ENCODE measurements at places on chromosomes 7 and 10.

- no peak for DNase-seq
Measured at GRCh38 chr7:36637417-36637816, 86.9 kb downstream of the AOAH start.

GRCh38 chr7:151896086-151896485, 19.2 kb upstream of the PRKAG2 start:
- DNase-seq: no peak

DNA sequence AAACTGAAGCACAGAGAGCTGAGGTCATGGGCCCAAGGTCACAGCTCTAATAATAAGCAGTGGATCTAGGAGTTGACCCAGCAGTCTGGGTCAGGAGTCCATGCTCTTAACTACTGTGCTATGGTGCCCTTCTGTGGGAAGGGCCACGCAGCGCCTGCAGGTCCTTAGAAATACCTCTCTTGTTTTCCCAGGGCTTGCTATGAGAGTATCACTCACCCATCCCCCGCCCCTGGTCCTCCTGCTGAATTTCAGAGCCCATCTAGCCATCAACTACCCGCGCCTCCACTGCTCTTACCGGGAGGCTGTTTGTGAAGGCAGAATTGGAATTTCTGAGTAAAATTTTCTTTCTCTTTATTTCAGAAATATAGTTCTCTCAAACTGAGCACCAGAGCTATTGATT, 27.3 kb upstream of the CRHR2 start:
- DNase-seq: no peak

- no peak for DNase-seq
Measured at GRCh38 chr10:19892270-19892669, 76.0 kb downstream of the PLXDC2 start.

DNA sequence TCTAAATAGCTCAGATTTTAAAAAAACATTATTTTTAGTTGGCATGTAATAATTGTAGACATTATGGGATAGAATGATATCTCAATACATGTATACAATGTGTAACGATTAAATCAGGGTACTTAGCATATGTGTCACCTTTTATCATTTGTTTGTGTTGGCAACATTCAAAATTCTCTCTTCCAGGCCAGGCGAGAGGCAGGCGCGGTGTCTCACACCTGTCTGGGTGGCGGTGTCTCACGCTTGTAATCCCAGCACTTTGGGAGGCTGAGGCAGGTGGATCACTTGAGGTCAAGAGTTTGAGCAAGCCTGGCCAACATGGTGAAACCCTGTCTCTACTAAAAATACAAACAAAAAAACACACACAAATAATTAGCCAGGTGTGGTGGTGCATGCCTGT, 151.7 kb downstream of the RTKN2 start:
- DNase-seq: no peak

DNA sequence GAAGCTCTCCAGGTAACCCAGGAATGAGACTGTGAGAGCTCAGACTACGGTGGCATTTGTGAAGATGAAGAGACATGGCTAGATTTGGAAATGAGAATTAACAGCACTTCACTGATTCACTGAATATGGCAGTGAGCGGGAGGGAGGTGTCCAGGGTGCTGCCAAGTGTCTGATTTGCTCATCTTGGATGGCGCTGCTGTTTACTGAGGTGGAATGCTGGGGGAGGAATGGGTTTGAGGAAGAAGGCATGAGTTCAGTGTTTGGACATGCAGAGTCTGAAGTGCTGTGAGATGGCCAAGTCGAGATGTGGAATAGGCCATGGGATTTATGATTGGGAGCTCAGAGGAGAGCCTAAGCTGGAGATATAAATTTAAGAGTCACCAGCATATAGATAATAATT, 437.1 kb upstream of the NPVF start:
- DNase-seq: no peak

GRCh38 chr10:119859420-119860258, 13.0 kb downstream of the MCMBP start:
- no peak for DNase-seq

DNA sequence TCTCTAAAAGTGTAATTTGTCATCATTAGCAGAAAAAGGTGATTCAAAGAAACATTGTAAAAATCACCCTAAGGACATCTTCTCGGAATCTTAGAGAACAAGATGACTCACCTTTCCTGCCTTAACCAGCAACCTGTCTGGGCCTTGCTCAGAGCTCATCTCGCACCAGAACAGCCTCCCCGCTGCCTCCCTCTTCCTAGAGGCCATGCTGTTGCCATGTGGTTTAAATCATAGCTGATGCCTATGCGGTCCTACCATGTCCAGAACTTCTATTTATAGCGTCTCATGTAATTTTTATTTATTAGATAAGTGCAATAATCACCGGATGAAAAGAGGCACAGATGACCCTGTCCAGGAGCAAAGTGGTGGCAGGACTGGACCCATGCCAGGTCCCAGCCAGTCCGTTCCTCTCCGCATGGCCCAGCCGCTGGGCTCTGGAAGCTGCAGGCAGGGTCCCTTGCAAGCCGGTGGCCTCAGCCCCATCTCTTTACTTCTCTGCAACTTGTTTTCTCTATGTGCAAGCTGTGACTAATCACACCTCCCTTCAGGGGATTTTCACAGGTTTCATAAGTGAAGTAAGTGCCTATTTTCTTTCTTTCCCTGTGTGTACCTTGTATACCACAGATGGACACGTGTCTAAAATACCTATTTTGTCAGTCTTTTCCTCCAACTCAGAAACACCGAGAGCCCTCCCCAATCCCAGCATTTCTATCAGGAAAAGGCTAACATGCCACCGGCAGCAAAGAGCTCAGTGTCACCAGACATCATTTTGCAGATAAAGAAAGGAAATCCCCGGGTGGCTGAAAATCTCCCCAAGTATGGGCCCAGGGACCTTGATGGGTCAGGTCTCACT, 27.1 kb downstream of the KLF6 start:
- no peak for DNase-seq

- DNase-seq: no peak
Measured at GRCh38 chr7:12719141-12719919, 31.9 kb downstream of the ARL4A start.

- DNase-seq: no peak
Measured at GRCh38 chr7:92135052-92135889, 994 bp upstream of the CYP51A1 start.

GRCh38 chr10:123359539-123359938, 205.3 kb downstream of the BUB3 start:
- DNase-seq: no peak

DNA sequence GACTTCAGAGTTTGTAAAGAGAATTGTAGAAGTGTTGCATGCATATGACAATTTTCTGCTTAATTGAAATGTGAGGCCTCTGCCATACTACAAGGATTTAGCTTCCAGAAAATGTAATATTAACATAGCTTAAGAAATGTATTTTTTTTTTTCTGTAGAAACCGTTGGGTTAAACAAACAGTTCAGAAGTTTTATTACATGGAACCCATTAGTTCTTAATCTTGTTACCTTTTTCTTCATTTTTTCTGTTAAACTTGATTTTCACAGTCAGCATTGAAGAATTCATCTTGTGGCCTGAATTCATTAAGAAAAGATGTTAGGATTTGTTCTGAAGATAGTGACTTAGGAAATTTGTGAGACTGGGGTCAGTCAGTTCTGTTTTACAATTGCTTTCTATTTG, 4.9 kb downstream of the PTEN start:
- no peak for DNase-seq

DNA sequence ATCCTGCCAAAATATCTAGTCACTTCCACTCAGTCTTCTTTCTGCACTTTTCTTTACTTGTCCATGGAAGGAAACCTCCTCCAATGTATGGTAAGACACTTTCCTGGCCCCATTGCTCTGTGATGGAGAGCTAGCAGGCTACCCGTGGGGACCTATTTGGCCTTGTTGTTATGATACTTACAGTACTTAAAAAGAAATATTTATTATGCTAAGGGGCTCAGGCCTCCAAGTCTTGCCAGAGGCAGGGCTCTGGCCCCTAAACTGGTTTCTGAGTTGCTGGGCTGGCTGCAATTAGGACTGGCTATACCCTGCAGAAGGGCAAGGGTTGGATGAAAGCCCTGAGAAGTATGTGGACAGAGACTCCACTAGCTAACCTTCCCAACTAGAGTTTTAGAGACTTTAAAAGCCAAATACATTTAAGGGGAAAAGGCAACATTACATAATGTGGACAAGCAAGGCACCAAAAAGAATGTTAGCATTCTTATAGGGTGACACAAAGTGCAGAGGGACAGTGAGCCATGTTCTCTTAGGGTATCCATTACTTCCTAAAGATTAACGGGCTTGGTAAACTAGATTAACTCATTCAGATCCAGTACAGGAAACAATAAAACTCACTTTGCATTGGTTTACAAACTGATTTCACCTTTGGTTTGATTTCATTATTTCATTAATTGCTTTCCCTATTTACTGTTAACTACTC, 84.9 kb upstream of the INHBA start:
- no peak for DNase-seq

- DNase-seq: no peak
Measured at GRCh38 chr7:148579366-148579765, 11.2 kb upstream of the C7orf33 start.

DNA sequence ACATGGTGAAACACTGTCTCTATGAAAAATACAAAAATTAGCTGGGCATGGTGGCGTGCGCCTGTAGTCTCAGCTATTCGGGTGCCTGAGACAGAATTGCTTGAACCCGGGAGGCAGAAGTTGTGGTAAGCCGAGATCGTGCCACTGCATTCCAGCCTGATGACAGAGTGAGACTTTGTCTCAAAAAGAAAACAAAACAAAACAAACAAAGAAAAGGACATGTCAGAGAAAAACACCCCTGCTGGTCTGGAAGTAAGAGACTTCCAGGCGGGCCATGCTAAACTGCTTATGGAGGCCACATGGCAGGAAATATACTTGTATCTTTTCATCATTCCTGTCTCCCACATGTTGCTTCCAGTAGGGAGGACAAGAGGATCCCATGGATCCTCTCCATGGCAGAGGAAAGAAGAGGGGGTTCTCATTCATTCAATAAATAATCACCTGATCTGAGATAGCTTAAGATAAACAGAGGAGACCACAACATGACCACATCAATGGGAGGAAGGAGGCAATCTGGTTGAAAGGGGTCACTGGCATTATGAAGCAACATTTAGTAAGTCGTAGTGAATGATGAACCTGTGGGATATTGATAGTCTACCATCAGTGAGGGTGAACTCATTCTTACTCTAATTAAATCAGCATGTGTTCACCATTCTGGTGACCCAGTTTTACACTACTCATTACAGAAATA, 60.5 kb upstream of the ZNF138 start:
- DNase-seq: no peak

DNA sequence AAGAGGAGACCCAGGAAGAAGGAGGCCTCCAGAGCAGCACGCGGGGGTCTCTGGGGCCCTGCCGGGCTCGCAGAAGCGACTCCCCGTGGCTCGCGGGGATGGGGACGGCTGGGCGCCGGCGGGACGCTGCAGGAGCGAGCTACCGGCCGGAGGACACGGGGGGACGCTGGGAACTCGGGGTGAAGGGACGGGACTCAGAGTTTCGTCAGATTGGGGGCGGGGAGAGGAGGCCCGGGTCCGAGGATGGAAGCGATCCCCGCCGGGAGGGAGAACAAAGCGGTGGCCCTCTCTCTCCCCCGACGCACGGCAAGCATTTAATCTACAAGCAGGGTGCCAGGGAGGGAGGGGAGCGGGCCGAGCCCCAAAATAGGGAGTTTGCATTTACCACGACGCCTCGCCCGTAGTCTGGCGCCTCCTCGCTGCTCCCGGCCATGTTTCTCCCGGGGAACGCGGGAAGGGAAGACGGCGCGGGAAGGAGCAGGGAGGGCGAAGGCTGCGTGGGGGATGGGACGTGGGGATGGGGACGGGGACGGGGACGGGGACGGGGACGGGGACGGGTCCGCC, at the start of gene PRTFDC1:
Gene PRTFDC1, minus strand, starts transcription at position 464 of the 564 bp plus-strand sequence. Its CDS starts 31 bp downstream, at position 433.
- peak; percentile 43 for DNase-seq

DNA sequence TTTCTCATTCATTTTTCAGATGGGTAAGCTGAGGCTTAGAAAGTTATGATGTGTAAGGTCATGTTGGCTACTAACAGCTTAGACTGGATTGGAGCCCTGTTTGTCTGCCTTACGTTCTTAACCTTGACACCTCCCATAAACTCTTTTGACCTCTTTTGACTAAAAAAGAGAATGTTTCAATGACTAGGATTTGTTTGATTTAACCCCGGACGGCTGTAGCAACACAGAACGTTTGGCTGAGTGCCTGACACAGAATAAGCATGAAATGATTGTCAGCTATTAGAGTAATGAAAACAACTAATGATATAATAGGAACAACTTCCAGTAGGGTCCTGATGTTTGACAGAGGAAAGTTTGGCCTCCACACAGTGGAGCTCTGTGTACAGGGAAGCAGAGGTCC, 83.3 kb upstream of the PDZD8 start:
- no peak for DNase-seq

DNA sequence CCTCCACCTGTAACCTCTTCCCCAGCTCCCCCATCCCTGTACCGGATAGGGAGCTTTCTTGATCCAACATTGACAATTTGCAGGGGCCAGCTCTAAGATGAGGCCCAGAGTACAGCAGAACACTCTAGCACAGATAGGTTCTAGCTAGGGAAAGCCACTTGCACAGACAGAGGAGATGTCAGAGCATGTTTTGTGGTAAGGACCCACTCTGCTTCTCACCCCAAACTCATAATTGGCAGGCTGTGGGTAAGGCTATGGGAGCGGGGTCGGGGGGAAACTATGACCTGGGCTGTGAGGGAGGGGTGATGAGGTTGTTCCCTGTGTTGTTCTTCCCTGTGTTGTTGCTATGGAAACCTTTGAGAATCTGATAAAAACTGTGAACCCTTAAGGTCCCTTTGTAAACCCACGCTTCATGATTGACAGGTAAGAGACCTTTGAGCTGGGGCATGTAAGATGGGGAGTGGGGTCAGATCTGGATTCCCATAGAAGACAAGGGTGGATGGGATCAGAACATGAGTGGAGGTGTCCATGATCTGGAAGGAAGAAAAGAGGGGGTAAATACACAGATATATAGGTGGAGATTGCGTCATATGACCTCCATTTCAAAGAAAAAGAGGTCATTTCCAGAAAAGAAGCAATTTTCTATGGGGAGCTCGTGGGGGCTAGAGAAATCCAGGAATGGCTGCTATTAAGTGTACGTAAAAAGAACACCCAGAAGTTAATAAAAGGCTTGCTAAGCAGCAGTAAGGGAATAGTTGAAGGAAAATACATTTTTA, 4.0 kb downstream of the CALD1 start:
- no peak for DNase-seq

DNA sequence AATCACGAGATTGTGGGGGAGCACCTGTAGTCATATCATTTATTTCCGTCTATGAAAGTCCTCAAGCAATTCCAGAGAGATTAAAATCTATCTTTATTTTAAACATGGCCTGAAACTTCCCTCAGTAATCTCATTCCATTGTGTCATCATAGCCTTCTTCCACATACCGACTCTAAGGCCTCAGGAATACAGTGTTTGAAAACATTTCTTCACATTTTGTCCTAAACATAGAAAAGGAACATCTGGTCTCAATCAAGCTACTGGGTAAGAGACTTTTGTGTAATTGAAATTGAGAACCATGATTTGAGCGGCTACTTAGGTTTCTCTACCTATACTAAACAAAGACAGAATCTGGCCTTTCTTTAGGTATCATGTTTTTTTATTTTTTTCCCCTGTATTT, 78.0 kb upstream of the ELMO1 start:
- no peak for DNase-seq

GRCh38 chr10:27068217-27068891, 31.9 kb downstream of the ANKRD26 start:
- DNase-seq: no peak

GRCh38 chr7:140673063-140673773, 473 bp downstream of the ADCK2 start:
- peak; percentile 59 for DNase-seq
